DMS53 (cell line): ENCODE measurements at places on chromosomes 1 and 21.

DNA sequence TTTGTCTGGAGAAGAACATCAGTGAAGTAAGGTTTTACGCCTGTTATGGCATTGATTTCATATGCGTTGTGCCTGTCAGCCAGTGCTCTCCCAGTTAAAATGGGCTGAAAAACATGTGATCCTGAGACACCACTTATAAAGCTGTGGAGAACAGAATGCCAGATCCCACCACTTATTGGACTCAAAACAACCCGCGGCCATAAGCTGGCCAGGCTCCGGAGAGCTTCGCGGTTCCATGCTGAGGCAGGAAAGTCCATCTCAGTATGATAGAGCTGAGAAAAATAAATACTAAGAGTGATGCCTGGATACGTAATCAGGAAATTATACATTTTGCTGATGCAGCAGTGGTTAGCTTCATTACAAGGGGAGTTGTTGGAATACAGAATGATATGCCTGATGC lies 5.1 kb downstream of the APOBEC4 start:
- DNase-seq: no peak

- no peak for DNase-seq
These were observed 8.0 kb upstream of the SIM2 start for GRCh38 chr21:36690628-36691554.

- DNase-seq: no peak
These were observed 23.8 kb upstream of the CENPF start for GRCh38 chr1:214579183-214579582.

DNA sequence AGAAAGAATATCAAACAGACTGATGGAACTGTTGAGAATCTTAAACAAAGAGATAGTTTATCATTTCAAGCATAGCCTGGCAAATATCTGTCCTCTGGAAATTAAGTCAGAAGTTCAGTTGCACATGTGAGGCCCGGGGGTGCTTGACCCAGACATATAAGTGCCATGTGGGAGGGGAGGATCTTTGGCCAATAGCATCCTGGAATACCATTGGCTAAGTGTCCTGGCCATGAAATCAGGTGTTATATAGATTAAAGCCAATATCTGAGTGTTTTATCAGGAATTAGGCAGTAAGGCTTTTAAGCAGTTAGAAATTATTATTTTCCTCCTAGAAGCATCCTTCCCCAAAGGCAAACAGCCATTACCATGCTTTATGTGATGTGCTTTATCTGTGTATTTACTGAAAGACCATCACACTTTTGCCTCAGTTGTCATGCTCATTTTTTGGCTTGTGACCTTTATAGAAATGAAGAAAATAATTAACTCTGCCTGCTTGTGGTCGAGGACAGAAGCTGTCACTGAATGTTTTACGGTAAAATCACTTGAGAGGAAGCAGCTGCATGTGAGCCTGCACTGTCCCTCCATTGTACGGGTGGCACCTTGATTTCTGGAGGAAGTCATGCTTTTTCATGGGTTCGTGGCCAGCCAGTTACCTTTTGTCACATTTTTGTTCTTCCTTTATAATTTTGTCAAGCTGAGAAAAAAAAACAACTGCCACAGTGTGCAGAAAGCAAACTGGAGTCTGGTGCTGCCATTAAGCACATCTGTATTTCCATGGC lies 259.9 kb upstream of the FMN2 start:
- DNase-seq: no peak

DNA sequence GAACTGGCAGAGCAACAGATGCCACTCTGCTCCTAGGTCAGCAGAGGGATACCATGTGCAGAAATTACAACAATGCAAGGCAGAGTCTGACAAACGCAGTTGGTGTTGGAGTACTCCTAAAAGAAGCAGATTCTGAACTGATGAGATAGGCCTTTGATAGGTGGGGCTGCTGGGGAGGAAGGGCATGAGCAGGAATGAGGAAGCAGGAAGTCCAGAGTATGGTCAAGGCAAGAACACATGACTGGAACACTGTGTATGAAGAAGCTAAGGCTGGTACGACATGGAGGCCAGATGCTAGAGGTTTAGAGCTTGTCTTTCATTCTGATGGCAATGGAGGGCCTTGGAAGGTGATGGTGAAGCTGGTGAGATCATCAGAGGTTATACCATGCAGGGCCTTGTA lies 11.5 kb upstream of the THRAP3 start:
- no peak for DNase-seq

DNA sequence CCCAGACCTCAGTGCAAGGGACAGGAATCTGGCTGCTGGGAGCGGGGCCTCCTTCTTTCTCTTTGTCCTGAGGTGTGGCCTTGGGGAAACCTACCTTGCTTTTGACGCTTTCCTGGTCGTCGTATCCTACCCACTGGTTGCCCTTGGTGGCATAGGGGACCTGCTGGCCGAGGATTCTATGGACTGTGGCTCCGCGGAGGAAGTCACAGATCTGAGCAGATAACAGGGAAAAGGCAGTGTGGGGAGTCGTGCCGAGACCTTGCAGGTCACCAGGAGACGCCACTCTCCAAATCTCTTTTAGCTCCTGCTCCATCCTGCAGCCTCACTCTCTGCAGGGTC lies 4.0 kb upstream of the MYBPH start:
- no peak for DNase-seq

- no peak for DNase-seq
These were observed 46.7 kb downstream of the EPS15 start for GRCh38 chr1:51472359-51472758.

GRCh38 chr1:177912991-177913390 lies 56.9 kb downstream of the SEC16B start:
- DNase-seq: peak; percentile 65

- peak; percentile 31 for DNase-seq
These were observed 187.1 kb downstream of the NRIP1 start for GRCh38 chr21:14877581-14878228.

GRCh38 chr1:115755456-115756370 lies 12.8 kb downstream of the CASQ2 start:
- DNase-seq: no peak

- peak; percentile 21 for DNase-seq
These were observed 77.0 kb downstream of the C21orf91 start for GRCh38 chr21:17742181-17742580.

DNA sequence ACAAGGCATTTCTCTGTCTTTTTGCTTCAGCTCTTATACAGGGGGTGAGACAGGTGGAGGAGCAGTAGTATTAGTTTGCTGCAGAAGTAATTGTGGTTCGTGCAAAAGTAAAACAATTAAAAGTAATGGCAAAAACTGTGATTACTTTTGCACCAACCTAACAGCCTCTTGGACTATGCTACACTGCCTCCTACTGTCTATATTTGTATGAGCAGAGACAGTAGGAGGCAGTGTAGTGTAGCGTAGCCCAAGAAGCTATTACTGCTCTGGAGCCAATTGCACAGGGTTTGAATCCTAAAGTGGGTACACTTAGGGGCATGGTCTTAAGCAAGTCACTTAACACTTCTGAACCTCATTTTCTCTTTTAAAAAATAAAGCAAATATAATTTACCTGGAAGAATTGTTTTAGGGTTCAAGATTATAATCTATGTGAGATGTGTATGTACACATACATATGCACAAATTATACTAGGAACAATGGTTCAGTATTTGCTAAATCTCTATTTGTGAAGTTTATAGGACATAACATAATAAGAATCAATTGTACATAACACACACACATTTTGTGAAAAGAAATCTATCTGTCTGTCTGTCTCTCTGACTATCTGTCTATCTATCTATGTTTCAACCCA lies 103.8 kb downstream of the BRINP3 start:
- DNase-seq: peak; percentile 57

DNA sequence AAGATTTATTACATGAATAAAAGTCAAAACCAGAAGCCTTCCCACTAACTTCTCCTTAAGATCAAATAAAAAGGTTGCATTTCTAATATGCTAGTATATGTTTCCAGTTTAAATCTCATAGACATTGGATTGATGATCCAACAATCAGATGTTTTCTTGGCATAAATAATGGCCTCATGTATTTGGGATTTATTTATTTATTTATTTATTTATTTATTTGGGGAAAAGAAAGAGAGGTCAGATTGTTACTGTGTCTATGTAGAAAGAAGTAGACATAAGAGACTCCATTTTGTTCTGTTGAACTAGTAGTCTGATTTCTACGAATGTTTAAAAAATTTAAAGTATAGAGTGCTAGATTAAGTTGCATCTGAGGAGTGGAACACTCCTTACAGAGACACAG lies 422.4 kb downstream of the ADGRL2 start:
- DNase-seq: no peak

- peak; percentile 77 for DNase-seq
These were observed 41.9 kb upstream of the EPS8L3 start for GRCh38 chr1:109805486-109806165.

DNA sequence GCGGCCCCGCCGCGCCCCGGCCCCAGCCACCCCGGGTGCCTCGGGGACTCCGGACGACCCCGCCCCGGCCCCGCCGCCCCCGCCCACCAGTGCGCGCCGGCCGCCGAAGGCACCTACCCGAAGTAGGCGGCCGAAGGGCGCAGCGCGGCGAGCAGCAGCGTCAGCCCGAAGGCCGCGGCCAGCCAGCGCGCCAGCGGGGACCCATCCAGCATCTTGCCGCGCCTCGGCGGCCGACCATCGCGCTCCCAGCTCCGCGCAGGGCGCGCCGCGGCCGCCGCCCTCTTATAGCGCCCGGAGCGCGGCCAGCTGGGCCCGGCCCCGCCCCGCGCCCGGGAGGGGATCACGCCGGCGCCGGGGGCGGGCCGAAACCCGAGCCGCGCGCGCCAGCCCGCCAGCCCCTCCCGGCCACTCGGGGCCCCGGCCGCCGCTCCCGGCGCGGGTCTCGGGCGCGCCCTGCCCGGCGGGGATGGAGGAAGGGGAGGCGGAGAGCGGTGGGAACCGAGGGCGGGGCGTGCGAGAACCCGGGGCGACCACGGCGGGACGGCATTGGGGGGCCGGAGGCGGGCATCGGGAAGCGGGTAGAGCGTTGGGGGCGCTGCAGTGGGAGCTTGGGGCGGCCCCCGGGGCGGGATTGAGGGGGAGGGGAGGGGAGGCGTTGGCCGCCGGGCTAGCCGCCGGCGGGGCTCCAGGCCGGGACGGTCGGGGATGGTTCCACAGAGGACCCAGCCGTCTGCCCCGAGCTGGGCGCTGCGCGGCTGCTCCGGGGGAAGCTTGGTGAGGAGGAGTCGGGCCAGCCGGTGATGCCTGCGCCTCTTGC lies at the start of gene WNT9A:
Gene WNT9A, minus strand, starts transcription at position 257 of the 817 bp plus-strand sequence. Its CDS starts 45 bp downstream, at position 212.
- peak; percentile 91 for DNase-seq

- DNase-seq: no peak
These were observed 132.9 kb downstream of the PIK3R3 start for GRCh38 chr1:45999507-45999906.

DNA sequence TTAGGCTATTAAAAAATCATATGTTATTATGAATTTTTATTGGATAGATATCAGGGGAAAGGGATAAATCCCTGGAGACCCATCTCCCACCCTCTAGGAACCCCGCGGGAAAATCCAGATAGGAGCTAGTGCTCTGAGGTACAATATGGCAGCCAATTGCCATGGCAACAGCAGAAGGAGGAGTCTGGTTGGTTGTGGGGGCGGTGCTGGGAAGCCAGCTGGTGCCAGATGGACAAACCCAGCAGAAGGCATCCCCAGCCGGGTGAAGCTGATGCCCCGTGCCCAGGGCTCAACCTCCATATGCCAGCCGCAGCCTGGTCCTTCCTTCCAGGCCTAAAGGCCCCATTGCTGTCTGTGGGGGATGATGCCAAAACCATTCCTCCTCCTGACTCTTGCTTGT lies 38.3 kb downstream of the RHBG start:
- peak; percentile 61 for DNase-seq

GRCh38 chr1:223515421-223515820 lies 122.2 kb downstream of the CCDC185 start:
- DNase-seq: no peak

GRCh38 chr1:92464588-92465255 lies 22.0 kb downstream of the GFI1 start:
- no peak for DNase-seq

GRCh38 chr1:19443326-19443725 lies 42.0 kb downstream of the CAPZB start:
- no peak for DNase-seq

GRCh38 chr1:170670802-170671628 lies 7.1 kb downstream of the PRRX1 start:
- DNase-seq: no peak

GRCh38 chr1:85078903-85079302 lies 30.6 kb upstream of the MCOLN3 start:
- no peak for DNase-seq

- peak; percentile 97 for DNase-seq
These were observed at the start of gene KLHDC9 for GRCh38 chr1:161098210-161099068. Gene KLHDC9 (plus strand): TSS chr1:161098361. CDS start chr1:161098536, 175 bp downstream.

DNA sequence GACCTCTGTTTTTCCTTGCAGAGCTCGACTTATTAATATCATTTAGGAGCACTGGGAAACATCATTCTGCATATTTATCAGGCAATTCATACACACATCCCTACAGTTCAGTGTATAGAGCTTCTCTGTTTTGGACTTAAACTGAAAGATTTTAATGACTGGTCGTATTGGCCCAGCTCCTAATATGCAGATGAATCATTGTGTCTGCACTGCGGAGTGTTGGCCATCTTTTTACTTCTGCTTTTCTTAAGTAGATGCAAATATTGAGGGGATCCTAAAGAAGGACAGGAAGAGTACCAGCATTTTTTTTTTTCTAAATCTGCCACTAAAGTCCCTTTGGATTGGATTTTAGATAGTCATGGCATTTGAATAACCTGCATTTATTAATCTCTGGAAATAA lies 154.8 kb downstream of the BACH1 start:
- DNase-seq: no peak

- no peak for DNase-seq
These were observed 92.9 kb downstream of the DPYD start for GRCh38 chr1:97827887-97828286.

DNA sequence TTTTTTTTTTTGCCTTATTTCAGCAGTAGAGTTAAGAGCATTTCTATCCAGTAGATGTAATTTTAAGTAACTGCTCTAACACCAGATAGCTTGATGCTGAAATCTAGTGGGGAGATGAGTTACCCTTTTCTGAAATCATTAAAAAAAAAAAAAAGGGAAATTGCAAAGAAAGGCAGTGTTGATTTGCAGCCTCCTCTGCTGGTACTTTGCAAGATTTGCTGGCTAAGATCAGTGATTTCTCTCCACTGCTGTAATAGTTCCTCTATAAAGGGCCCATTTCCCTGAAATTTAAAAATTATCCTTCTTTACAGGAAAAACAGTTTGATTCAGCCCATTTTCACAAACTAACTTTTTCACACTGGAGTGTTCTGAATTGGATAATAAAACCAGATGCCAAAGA lies 120.6 kb downstream of the PTBP2 start:
- DNase-seq: no peak

DNA sequence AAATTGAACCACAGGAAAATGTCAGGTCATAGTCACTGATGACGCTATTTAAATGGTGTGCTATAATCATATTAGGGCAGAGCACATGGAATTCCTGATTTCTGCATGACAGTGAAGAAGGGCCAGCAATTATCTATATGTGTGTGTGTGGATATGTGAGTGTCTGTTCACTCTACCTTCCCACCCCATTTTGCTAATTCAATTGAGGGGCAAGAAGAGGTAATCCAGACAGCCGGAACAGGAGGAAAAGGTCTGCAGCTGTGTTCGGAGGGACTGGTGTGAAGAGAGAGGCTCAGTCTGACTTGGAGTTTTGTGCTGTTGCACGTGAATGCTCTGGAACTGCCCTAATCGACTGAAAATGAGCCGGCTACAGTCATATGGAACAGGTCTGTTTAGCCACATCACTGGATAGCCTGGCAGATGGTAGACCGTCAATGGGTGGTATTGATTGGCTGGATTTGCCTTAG lies 5.1 kb upstream of the ELAVL4 start:
- DNase-seq: no peak

- DNase-seq: no peak
These were observed 15.9 kb upstream of the POGZ start for GRCh38 chr1:151475175-151475574.

- DNase-seq: no peak
These were observed 68.4 kb upstream of the TLR5 start for GRCh38 chr1:223211323-223211985.
